Stimulated activated CD8-positive, alpha-beta memory T cell treated with anti-CD3 and anti-CD28 coated beads, Interleukin-15, amount 100 ng/mL, for 4 hours (primary cell): ENCODE measurements at places on chromosomes 12 and 14.

DNA sequence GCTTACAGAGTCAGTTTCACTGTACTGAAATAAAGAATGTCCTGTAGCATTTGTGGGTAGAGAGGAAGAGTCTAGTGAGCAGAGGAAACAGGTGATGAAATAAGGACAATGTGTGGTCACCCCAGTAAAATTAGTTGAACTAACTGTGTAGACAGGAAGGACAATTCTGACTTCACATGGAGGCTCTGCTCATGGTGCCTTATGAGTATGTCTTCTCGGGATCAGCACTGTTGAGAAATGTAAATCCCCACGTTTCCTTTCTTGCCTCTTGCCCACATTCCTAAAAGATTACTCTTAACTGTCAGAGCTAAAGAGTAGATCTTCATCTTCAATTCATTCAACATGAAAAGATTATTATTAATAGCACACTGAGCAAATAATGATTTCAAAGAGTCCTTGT is 113.2 kb upstream of the FLRT2 start:
- no peak for DNase-seq

DNA sequence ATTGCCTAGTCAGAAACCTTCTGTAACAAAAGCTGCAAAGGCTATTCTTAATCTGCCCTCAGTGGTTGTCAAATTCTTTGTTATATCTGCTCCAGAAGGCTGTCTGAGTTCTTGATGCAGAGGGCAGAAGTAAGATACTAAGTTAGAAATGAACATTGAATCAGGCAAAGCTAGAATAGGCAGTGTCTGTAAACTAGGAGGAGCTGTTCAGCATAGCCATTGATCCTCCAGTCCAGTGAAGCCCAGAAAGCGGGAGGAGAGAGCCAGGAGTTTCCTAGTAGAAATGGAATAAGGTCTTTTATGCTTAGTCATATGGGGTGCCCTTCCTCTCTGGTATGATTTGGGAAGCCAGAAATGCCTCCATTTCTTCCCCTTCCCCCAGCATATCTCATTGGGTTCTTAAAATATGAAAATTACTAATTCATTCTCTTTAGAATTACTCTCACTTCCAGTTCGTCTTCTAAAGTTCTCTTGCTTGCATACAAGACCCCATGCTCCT is 76.2 kb downstream of the APAF1 start:
- DNase-seq = no peak

GRCh38 chr14:23604675-23605170 is 26.1 kb upstream of the JPH4 start:
- DNase-seq = no peak

GRCh38 chr12:112162241-112162790 is 37.0 kb downstream of the TRAFD1 start:
- no peak for DNase-seq

- DNase-seq = no peak
Observed at GRCh38 chr12:95553197-95553943, 2.1 kb upstream of the USP44 start.

DNA sequence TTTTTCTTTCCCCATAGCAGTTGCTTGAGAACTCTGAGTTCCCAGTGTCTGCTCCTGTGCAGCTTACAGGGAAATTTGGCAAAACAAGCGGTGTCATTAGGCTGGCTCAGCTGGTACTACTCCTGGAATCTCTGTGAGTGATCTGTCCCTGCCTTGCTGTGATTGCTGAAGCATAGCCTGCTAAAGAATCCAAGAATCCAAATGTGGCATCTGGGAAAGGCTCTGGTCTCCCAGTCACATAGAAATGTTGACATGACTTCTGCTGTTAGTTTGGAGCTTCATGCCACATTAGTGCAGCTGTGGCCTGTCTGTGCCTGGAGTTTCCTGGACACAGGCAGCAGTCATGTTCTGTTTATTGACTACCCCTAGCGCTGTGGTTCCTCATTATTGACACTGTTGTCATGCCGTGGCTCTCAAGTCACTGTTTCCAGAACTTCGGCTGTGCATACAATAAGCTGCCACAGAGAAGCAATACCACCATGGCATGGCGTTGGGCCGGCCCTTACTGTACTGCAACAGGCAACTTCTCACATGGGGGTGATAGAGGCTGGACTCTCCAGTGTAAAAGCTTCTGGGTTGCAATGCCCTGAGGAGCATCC is 166.8 kb downstream of the MYRFL start:
- DNase-seq = no peak

DNA sequence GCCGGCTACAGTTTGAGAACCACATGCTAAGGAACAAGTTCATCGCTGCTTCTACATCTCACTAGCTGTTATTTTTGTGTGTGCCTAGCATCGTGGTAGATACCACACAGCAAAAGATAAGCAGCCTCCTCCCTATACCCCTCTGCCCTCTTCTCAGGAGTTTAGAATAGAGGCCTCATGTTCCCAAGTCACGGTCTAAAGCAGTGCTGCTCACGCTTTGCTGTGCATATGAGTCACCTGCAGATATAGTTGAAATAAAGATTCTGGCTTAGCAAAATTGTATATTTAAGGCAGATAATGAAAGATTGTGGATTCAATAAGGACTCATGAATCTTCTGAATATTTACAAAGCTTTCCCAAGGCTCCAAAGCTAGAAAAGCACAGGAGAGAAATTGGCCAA is 28.0 kb downstream of the PLEKHG7 start:
- DNase-seq = no peak

GRCh38 chr14:106506881-106507305 is 980.5 kb downstream of the TMEM121 start:
- peak; percentile 12 for DNase-seq

GRCh38 chr12:13472690-13473089 is 276.2 kb downstream of the EMP1 start:
- no peak for DNase-seq

GRCh38 chr12:77045183-77045582 is 20.2 kb downstream of the E2F7 start:
- no peak for DNase-seq

- no peak for DNase-seq
Observed at GRCh38 chr14:69259168-69259526, 811 bp upstream of the GALNT16 start.

DNA sequence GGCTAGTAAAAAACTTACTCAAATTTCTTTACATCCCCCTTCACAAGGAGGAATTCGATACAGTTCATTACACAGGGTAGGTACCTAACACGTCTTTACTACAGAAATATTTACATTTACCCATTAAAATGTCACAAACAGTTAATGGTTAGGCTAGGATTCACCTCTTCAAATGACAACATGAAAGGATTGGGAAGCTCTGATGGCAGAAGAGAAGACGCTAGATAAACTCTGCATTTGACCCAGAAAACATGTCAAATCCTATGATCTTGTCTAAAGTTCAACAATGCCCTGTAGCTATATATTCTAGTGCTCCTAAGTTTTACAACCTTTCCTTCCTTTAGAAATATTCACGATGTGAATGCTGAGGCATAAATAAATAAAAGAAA is 64.8 kb downstream of the DENND5B start:
- DNase-seq = no peak

DNA sequence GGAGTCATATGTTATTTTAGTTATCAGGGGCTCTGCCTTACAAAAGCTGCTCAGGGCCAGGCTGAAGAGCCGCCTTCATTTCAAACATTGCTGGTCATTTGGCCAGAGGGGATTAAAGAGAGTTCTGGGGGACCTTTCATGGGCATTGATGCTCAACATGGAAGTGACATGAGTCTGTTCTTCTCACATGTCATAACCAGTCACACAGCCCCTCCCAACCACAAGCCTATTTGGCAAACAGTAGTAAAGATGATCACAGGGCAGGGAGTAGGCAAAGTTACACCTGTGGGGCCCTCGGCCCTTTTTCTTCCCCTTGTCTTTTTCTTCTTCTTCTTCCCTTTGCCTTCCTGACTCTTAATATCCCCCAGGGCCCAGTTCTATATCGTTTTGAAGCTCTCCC is 33.3 kb downstream of the CFAP54 start:
- DNase-seq = no peak

DNA sequence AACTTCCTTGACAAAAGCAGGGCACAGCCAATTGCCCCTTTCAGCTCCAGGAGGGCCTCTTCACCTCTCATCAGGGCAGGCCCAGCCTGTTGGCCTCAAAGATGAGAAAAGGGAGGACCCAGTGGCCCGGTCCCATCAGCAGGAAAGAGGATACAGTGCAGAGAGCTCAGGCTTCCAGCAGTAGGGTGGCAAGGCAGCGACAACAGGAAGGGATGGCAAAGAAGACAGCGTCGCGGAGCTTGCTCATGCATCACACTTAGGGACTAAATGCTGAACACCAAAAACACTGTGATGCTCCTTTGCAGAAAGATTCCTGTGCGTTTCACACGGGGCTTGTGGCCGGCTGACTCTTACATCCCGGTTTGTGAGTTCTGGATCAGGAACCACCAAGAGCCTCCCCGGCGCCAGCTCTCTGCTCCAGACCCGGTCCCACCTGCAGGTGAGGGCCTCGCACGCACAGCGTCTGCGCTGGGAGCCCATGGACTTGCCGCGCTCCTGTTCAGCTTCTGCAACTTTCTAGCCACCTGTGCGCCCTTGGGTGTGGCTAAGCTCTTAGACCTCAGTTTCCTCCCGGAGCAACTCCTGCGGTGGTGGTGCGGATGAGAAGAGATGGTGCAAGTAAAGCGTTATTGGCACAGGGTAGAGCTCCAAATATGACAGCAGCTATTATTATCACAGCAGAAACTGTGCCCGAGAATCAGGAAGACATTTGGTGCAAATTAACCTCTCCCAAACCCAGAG is 15.3 kb upstream of the BCL7A start:
- DNase-seq = no peak

GRCh38 chr14:32620724-32621123 is 291.6 kb downstream of the AKAP6 start:
- no peak for DNase-seq

GRCh38 chr14:59133709-59134108 is 54.8 kb upstream of the DAAM1 start:
- no peak for DNase-seq

- DNase-seq = no peak
Observed at GRCh38 chr12:90572778-90573177, 382.2 kb downstream of the CCER1 start.

- DNase-seq = no peak
Observed at GRCh38 chr12:29283969-29284700, 96.8 kb downstream of the ERGIC2 start.

- DNase-seq = peak; percentile 80
Observed at GRCh38 chr14:24299255-24300191, at the start of the genes DHRS1 and NOP9. Gene DHRS1 (minus strand): TSS chr14:24299780. CDS start chr14:24299106, 674 bp downstream. Gene NOP9 (plus strand): TSS chr14:24299850. CDS start chr14:24299955, 105 bp downstream.

GRCh38 chr12:121804417-121805111 is 755 bp downstream of the SETD1B start:
- DNase-seq = no peak

GRCh38 chr14:102857444-102857843 is 65.0 kb upstream of the AMN start:
- no peak for DNase-seq

GRCh38 chr12:125890971-125891370 is 825.7 kb downstream of the AACS start:
- DNase-seq = no peak

DNA sequence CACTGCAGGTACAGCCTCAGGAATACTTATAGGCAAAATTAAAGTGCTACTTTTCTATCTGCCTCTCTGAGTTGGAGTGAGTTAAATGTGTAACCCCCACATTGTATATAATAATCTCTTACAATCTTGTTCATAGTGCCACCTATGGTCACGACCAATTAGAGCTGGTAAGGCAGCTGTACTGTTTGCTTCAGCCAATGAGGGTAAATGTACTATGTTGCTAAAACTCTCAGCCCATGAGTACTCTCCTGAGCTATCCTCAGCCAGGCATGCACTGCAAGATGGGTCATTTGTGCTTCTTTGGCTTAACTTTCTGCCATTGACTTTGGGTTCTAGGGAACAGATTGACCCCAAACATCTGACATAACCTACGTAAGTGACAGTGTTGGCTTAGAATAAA is 15.0 kb upstream of the MDM2 start:
- no peak for DNase-seq

- no peak for DNase-seq
Observed at GRCh38 chr14:90381011-90381786, 15.6 kb upstream of the CALM1 start.

DNA sequence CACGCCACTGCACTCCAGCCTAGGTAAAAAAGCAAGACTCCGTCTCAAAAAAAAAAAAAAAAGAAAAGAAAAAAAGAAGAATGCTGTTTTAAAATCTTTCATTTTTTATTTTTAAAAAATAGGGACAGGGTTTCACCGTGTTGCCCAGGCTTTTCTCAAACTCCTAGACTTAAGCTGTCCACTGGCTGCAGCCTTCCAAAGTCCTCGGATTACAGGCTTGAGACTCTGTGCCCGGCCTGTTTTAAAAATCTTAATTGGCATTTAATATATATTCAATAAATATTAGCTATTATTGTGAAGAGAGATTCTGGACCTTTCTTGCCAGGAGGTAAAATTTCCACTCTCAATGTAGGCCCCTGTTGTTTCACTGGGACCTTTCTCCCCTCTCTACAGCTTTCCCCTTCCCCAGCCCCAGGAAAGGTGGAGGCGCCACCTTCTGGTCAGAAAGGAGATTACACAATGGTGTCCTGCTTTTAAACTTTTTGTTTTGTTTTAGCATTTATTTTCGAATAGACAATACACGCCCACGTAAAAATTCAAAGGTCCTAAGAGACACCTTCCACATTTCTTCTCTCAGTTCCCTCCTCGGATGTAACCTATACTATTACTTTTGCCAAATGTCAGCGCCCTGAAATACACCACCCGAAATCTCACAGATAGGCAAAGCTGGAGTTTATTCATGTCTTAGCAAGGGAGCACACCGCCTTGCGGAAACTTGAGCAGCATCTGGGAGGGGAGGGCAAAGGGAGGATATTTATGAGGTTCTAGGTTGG is 23.8 kb upstream of the PHC1 start:
- no peak for DNase-seq

GRCh38 chr12:28327722-28328121 is 137.5 kb downstream of the CCDC91 start:
- no peak for DNase-seq

- DNase-seq = no peak
Observed at GRCh38 chr14:104930526-104931303, 6.0 kb downstream of the PLD4 start.

- no peak for DNase-seq
Observed at GRCh38 chr12:30296486-30296885, 399.2 kb downstream of the IPO8 start.

DNA sequence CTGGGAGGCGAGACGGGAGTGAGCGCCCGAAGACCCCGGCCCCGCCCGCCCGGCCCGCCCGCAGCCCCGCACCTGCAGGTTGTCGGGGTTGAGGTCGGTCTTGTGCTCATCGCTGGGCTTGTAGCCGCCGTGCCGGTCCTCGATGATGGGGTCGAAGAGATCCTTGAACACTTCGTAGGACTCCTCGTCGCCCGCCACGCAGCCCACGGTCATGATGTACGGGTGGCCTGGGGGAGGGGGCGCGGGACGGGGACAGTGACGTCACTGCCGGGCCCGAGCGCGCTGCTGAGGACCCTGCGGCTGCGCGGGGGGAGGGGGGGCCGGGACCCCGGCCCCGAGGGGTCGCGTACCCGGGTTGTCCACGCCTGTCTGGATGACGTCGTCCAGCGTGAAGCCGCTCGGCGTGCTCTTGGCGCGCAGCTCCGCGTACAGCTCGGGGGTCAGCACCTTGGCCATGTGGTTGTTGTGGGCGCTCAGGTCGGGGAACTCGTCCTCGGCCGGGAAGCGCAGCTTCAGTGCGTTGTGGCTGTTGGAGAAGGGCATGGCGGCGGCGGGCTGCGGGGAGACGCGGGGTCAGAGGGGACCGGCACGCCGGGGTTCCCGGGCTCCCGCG is 573 bp downstream of the CKB start:
- DNase-seq = no peak
